ENCODE measurements at places on chromosomes 1 and 21. TPM values are rescaled to one million over a fixed set of nuclear protein-coding genes. Genes with fewer than 3 reads are reported as not detected.

Gene LCE6A
- total RNA-seq: not detected

Gene RGS13
- not detected for total RNA-seq

Gene TNFSF4
- 0.13 TPM for total RNA-seq

Gene PI4KB
- 30.9 TPM for total RNA-seq

Gene DPH5
- 42.4 TPM for total RNA-seq

Gene SH2D1B
- 0.13 TPM for total RNA-seq

Gene VWA1
- 7.9 TPM for total RNA-seq

Gene EDN2
- 13.3 TPM for total RNA-seq

Gene CFAP45
- total RNA-seq: 0.53 TPM

Gene THEM5
- total RNA-seq: not detected

Gene CYP4A22
- total RNA-seq: not detected

Gene ANGPTL3
- not detected for total RNA-seq

Gene WARS2
- 15.3 TPM for total RNA-seq

Gene ZRANB2
- 30.8 TPM for total RNA-seq

Gene SFN
- total RNA-seq: 465 TPM

Gene ZNF695
- total RNA-seq: 0.53 TPM

Gene BARHL2
- not detected for total RNA-seq

Gene MPZL1
- total RNA-seq: 95.6 TPM

Gene KRTAP11-1
- not detected for total RNA-seq

Gene AMY1C
- total RNA-seq: 0.26 TPM

Gene ARHGAP30
- total RNA-seq: 3.1 TPM

Gene FCRLB
- total RNA-seq: 0.26 TPM

Gene ADAMTS1
- 100 TPM for total RNA-seq

Gene KRTAP25-1
- total RNA-seq: not detected

Gene LCE1E
- not detected for total RNA-seq

Gene FCGR3B
- total RNA-seq: not detected

Gene CAMK1G
- not detected for total RNA-seq

Gene TEX38
- not detected for total RNA-seq

Gene PTPRF
- total RNA-seq: 202 TPM

Gene CLDN14
- total RNA-seq: not detected

Gene PLA2G2E
- total RNA-seq: not detected

Gene URB1
- total RNA-seq: 19.3 TPM

Gene KISS1
- total RNA-seq: not detected

Gene BRINP3
- total RNA-seq: not detected

Gene TMEM81
- 1.6 TPM for total RNA-seq

Gene SPRR4
- not detected for total RNA-seq

Gene FAM110D
- total RNA-seq: not detected

Gene PDZK1
- total RNA-seq: 0.26 TPM

Gene APOBEC4
- not detected for total RNA-seq

Gene SLC45A1
- 0.26 TPM for total RNA-seq

Gene NTRK1
- total RNA-seq: not detected

Measured in bronchial epithelial cell (primary cell).